Activated naive CD8-positive, alpha-beta T cell treated with anti-CD3 and anti-CD28 coated beads for 36 hours (primary cell): ENCODE measurements at places on chromosomes 12 and 14. TPM values are rescaled to one million over a fixed set of nuclear protein-coding genes. Genes with fewer than 3 reads are reported as not detected.

DNA sequence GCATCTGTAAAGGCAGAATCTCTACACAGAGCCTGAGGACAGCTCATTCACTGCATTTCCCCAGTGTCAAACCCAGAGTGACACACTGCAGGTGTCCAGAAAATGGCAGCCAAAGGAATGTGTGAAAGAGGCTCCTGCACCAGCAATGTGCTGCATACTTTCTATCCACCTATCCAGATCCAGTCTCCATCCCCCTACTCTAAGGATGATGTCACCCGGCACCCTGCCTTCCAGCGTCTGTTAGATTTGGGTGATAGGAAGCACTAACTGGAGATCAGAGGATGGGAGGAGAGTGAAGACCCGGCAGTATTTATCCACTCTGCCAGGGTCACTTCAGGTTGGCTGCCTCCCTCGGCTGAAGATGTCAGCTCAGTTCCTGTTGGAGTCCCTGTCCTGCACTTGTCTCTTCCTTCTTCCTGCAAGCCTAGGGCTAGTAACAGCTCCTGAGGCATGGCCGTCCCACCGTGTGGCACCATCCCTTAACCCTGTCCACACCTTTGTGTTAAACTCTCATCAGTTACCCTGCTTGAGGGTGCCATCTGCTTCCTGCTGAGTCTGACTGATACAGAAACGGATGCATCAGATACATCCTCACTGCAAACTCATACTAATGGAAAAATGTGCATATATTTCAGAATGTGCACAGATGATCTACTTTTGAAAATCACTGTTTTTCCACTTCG, 13.0 kb upstream of the GPR68 start:
- H3K36me3 ChIP-seq: no peaks in the 10 kb centered on the region
- H3K27me3 ChIP-seq: no peaks in the 10 kb centered on the region
- no peak for DNase-seq
- peaks cover 53% of the 10 kb centered on the region for H3K4me1 ChIP-seq

GRCh38 chr12:51722431-51722830, 126.1 kb downstream of the FIGNL2 start:
- H3K27ac ChIP-seq: no peak overlapping the region
- peaks cover 19% of the 10 kb centered on the region for H3K27me3 ChIP-seq
- no peak overlapping the region for H3K4me3 ChIP-seq
- DNase-seq: no peak

- H3K36me3 ChIP-seq: peaks cover 2% of the 10 kb centered on the region
- no peak for DNase-seq
- H3K4me3 ChIP-seq: no peak overlapping the region
Observed at GRCh38 chr14:33720284-33720787, 230.5 kb downstream of the EGLN3 start.

GRCh38 chr12:26748741-26749431, 84.1 kb downstream of the ITPR2 start:
- DNase-seq: no peak
- H3K27ac ChIP-seq: peak overlapping the region; percentile 94
- peaks cover 72% of the 10 kb centered on the region for H3K4me1 ChIP-seq

DNA sequence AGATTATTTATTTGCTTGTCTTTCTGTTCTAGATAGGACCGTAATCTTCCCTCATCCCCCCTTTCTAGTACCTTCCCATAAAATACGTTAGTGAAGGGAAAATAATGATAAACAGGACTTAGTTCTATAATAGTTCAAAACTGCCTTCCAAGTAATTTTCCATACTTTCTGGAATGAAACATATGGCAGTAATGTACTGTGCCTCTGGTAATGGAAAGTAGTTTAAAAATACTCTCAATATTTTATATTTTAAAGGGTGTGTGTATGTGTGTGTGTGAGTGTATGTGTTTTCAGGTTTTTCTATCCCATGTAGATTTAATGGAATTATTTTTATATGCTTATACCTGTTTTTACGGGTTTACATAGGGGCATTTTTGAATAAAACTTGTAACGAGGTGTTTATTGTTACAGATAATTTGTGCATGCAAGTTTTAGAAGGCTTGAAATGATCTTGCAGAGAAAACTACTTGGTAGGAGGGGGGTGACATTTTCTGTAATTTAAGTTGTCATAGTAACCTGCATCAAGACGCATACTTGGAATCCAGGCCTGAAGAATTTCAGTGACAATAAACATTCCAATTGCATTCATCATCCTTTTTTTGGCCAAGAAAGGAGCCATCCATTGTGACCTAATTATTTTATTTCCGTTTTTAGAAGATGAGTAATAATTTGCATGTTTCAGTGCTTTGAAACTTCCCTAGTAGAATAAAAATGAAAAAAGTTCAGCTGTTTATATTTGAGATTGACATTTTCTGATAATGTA, 38.9 kb downstream of the RASSF8 start:
- H3K4me3 ChIP-seq: no peak overlapping the region
- no peaks in the 10 kb centered on the region for H3K36me3 ChIP-seq
- H3K27me3 ChIP-seq: peaks cover 6% of the 10 kb centered on the region
- no peaks in the 10 kb centered on the region for H3K4me1 ChIP-seq
- no peak overlapping the region for H3K27ac ChIP-seq

DNA sequence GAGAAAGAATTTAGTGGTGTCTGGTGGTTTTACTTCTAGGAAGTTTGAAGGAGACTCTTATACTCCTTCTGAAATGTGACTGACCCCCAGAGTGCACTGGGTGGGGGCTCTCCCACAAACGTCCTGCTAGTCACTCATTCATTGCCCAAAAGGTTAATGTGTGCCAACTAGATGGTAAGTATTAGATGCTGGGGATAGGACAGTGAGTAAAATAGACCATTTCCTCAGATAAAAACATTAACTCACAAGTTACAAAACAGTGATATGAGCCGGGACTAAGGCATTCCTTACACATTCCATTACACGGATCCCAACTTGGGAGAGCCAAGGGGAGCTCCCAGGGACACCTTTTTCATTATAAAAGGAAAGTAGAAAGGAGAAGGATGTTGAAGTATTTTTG, 185.1 kb downstream of the ATXN7L3B start:
- H3K4me1 ChIP-seq: no peaks in the 10 kb centered on the region
- no peaks in the 10 kb centered on the region for H3K36me3 ChIP-seq
- H3K27ac ChIP-seq: no peak overlapping the region
- H3K27me3 ChIP-seq: no peaks in the 10 kb centered on the region
- no peak overlapping the region for H3K4me3 ChIP-seq
- DNase-seq: no peak

- no peak for DNase-seq
- no peak overlapping the region for H3K27ac ChIP-seq
- H3K27me3 ChIP-seq: no peaks in the 10 kb centered on the region
- H3K36me3 ChIP-seq: no peaks in the 10 kb centered on the region
Observed at GRCh38 chr12:27109334-27110028, 27.1 kb upstream of the C12orf71 start.

DNA sequence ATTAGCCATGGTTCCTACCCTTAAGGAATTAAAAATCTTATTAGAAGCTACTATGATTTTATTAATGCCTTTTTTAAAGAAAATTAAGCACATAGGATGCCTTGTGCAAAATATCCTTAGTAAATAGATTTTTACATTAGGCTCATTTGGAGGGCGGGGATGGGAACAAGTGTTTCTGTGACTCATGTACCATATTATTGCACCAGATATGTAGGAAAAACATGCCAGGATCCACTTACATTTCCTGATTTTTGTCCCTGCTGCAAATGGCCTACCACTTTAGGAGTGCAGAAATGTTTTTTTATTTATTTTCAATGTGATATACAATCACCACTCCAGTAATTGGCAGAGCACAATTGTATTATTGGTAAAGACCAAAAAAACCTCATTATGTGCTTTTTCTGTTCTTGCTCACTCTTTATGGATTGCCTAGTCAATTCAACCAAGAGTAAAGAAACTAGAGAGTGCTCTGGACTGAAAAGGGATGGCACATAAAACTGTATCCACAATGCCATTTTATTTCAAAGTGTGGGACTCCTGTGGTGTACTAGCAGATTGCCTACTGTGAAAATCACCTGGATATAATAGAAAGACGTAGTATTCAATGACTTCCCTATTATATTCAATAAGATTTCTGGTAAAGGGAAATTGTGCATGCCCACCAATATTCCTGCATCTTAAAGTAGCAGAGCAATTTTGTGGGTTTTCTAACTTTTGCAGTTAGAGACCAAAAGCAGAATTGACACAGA, 86.9 kb downstream of the ANO6 start:
- H3K4me3 ChIP-seq: no peak overlapping the region
- H3K36me3 ChIP-seq: peaks cover 15% of the 10 kb centered on the region
- no peaks in the 10 kb centered on the region for H3K27me3 ChIP-seq

DNA sequence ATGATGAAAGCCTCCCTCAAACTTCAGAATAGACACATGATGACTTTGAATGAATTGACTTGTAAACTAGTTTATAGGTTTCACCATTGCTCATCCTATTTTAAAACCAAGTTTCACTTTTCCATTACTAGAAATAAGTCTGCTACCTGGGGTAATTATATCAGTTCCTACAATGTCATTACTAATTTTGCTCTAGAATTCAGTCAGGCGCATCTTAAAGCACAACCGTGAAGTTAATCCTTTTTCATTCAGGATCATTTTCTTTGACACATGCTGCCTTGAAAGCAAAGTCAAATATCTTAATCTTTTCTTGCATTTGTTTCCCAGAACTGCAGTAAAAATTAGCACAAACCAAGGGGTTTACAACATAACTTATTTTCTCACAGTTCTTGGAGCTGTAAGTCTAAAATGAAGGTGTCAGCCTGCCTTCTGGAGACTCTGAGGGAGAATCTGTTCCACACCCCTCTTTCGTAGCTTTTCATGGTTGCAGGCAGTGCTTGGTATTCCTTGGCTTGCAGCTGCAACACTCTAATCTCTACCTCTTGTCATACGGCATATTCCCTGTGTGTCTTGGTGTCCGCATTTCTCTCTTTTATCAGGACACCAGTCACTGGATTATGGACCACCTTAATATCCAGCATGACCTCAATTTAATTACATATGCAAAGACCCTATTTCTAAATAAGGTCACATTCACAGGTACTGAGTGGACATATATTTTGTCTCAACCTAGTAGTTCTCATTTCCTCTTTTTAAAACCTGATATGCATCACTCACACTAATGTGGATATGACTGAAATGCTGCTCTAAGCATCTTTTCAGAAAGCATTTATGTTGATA, 114.3 kb upstream of the PDZRN4 start:
- no peak overlapping the region for H3K4me3 ChIP-seq
- H3K27ac ChIP-seq: no peak overlapping the region
- no peaks in the 10 kb centered on the region for H3K36me3 ChIP-seq
- H3K27me3 ChIP-seq: no peaks in the 10 kb centered on the region
- DNase-seq: no peak

- H3K4me1 ChIP-seq: no peaks in the 10 kb centered on the region
Observed at GRCh38 chr12:18951218-18951617, 178.3 kb upstream of the PLEKHA5 start.

DNA sequence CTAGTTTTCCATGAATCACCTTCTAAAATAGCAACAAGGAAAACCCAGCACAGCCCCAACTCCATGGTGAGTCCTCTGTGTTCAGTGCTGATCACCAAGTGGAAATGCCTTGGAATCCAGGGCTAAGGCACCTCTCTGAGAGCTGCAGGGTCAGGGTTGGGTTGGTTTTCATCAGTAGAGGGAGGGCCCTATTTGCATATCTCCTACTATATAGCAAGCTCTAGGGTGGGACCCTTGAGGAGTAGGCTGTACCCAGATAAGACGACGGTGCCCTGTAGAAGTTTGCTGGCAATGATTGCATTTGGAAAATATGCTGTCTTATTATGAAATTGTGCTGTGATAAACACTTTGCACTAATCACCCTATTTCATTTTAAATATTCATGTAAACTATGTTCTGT, 1011.8 kb downstream of the TMEM121 start:
- no peak overlapping the region for H3K4me3 ChIP-seq
- peaks cover 27% of the 10 kb centered on the region for H3K27me3 ChIP-seq
- no peak for DNase-seq
- H3K4me1 ChIP-seq: peaks cover 15% of the 10 kb centered on the region
- H3K36me3 ChIP-seq: no peaks in the 10 kb centered on the region

DNA sequence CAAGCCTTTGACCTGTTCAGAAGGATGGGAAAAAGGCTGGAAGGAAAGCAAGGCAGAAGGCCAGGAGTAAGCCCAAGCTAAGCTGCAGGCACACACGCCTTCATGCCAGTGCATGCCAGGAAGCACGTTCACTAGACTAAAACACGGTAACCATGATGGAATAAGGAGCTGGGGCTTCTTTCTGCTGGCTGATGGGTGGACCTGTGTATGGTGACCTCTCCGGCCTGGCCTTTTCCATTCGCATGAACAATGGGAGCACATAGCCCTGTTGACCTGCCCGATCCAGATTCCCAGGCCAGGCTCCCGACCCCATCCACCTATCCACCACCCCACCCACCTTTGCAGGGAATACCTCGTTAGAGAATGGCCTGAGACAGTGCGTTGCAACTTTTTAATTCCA, 22.8 kb downstream of the VSX2 start:
- no peak overlapping the region for H3K27ac ChIP-seq
- peaks cover 3% of the 10 kb centered on the region for H3K4me1 ChIP-seq
- no peaks in the 10 kb centered on the region for H3K27me3 ChIP-seq
- DNase-seq: no peak

DNA sequence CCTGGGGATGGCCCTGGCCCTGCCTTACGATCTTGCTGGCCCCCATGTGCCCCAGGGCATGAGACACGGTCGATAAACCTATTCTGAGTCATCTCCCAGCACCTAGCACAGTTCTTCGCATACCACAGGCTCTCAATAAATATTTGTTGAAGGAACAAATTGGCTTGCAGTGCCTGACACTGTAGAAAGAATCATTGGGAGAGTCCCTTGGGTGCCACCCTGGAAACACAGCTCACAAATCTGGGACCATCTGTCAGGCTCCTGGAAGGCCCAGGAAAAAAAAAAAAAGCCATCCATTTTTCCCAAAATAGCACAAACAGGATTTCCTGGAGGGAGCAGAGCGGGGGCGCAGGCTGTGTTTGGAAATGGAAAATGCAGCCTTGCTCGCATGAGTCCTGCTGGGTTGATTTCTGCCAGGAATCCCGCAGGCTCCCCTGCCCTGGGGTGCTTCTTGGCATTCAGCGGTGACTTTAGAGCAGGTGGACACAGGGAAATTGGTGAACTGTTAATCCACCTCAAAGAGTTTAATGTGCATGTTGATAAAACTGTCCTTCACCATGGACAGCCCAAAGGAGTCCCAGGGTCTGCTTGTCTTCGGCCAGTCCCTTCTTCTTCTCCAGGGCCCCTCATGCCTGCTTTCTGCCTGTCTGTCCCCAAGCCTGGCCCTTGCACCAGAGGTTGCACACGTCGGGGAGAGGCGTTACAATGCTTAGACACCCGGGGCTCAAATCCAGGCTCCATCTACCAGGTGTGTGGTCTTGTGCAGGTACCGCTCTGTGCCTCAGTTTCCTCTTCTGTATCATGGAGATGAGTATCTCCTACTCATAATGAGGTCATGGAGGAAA, 106.1 kb upstream of the RFLNA start:
- H3K36me3 ChIP-seq: no peaks in the 10 kb centered on the region
- no peak overlapping the region for H3K27ac ChIP-seq
- H3K4me1 ChIP-seq: no peaks in the 10 kb centered on the region

The DDX23 gene
- 123 TPM for total RNA-seq

The PRH2 gene
- total RNA-seq: not detected

The GPATCH2L gene
- 32.0 TPM for total RNA-seq

The LPAR5 gene
- total RNA-seq: 7.3 TPM

The CORO1C gene
- total RNA-seq: 90.6 TPM

The CAPZA3 gene
- not detected for total RNA-seq
